ENCODE measurements at places on chromosomes 1 and 21.
A peak's percentile ranks its signal among the peaks of the same experiment; 100 is the strongest.

- DNase-seq = no peak
These were observed 498.1 kb downstream of the SIPA1L2 start for GRCh38 chr1:232131715-232132391.

DNA sequence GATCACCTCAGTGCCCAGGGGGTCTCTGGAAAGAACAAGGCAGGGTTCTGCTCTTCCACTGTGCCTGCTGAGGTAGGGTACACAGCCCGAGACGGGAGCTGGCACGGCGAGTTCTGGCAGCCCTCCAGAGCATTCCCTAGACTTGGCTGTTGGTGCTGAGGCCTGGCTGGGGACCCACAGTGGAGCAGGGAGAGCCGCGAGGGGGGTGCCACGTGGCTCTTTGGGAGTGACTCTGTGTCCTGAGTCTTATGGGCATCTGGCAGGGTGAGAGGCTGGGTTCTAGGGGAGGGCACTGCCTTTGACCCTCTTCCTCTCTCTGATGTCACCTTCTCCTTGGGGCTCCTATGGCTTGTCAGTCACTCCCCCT is 336.4 kb downstream of the CAMTA1 start:
- no peak for DNase-seq

- DNase-seq = no peak
These were observed 24.1 kb downstream of the GPR3 start for GRCh38 chr1:27416387-27417111.

- DNase-seq = no peak
These were observed 14.3 kb downstream of the QSOX1 start for GRCh38 chr1:180168786-180169639.

DNA sequence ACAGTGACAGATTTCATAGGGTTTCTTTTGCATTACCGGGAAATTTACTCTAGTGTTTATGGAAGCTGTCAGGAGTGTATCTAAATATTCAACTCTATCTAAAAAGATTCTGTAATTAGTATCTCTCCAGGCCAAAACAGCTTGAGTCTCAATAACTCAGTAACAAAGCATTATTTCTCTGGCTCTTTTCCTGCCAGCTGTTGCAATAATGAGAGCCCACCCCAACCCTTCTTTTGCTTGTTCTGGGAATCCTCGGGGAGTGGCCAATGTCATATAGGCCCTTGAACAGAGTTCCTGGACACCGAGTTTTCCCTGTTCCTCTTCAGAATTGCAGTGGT is 120.1 kb upstream of the SGIP1 start:
- DNase-seq = no peak

- no peak for DNase-seq
These were observed 265.3 kb downstream of the SPATA17 start for GRCh38 chr1:217896490-217896889.

DNA sequence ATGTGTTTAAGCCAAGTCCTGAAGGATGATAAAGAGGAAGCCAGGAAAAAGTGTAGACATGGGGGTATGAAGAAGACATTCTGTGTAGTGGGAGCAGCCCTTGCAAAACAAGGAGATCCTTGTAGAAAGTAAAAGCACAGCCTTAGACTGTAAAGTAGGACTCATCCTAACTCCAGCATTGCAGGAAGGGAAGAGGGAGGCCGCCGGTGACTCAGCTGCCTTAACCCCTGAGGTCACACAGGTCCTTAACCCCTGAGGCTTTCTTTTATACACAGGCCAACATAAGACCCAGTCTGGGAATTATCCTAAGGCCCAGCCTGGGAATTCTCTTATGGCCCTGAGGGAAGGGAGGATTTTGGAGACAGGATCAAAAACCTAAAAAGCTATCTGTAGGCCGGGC is 18.0 kb downstream of the PGM1 start:
- DNase-seq = no peak

- DNase-seq = no peak
These were observed 129.5 kb downstream of the TENT5C start for GRCh38 chr1:117735045-117735992.

- DNase-seq = no peak
These were observed 7.7 kb upstream of the LAMB3 start for GRCh38 chr1:209659909-209660308.

- DNase-seq = peak; percentile 32
These were observed at the start of gene LYST for GRCh38 chr1:235866205-235866912. TSS of gene LYST (minus strand) at chr1:235866906. CDS start at chr1:235830417, 36,489 bp downstream.

DNA sequence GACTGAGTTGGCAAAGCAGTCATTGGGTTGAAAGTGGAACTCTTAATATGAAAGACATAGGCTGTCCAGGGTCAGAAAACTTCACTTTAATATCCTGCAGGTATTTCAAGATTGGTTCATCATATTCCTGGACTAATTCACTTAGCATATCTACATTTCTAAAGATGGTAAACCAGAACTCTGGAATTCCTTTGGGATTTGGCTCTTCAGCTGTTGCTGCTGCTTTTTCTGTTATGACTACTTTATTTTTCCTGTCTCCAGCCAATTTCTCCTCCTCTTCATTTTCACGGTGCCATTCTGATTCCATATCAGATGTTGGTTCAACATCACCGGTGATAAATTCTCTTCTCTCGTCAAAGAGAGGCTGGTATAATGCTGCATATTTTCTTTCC is 37.4 kb downstream of the CD58 start:
- no peak for DNase-seq

DNA sequence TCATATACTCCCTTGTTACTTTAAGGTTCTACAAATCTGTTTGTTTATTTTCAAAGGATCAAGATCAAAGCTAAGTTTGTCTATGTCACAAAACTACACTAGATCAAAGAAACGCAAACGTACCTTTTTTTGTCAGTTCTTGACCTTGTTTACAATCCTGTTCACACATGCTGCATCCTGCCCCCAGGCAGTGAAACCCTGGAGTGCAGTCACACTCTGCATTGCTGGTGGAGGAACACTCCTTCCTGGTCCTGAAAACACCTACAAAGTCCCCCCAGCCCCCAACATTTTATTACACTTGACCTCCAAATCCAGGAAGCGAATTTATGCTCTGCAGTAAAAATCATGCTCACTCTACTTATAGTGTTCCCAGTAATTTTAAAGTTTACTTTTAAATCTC is 2.6 kb downstream of the TNFRSF9 start:
- DNase-seq = no peak

DNA sequence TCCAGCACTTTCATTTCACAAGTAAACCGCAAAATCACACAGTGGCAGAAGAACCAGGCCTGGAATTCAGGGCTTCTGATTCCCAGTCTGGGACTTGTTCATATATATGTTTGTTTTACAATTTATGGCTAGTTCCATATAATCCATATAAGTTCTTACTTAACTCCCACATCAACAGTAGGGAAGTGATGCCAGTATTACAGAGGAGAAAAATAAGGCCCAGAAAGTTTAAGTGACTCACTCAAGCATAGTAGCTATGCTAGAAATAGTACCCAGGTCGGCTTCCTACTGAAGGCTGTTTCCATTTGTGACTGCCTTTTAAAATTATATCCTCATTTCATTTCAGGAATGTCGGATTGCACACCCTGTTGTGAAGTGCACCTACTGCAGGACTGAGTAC is 1.4 kb downstream of the FAM76A start:
- no peak for DNase-seq

DNA sequence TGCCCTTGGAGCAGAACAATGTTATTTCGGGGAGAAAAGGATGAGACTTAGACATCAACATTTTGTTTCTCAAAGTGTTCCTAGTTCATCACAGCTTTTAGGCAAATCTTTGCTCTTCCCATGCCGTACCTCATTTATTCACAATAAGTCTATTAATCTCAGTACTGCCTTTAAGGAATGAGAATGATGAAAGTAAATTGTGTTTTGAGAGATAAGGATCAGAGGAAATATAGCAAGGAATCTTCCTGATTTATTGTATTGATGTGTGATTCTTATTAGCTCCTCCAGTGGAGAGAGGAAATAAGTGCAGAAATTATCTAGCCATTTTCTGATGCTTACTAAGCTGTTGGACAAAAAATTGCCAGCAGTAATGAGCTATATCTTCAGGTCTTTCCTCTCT is 2.0 kb downstream of the POLR3C start:
- DNase-seq = no peak

DNA sequence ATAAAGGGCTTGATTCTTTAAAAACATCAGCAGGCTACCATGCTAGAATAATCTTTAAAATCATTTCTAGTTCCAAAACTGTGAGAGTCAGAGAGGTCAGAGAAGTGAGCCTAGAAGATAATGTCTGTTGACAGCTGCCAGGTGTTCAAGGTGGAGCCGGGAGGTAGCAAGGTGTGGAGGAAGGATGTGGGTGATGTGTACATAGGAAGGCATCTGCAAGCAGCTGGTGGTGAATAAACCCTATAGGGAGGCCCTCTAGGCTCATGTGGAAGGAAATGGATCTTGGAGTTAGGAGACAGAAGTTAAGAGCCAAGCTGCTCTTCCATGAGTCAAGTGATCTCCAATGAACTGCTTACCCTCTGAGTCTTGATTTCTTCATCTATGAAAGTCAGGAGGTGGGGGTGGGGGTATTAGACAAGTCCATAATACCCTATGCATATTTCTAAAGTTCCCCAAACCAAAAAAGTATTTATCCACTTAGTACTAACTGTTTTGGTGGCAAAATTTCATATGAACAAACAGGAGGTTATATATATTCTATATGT is 266.3 kb downstream of the RHOU start:
- DNase-seq = no peak

- no peak for DNase-seq
These were observed 44.2 kb upstream of the LPGAT1 start for GRCh38 chr1:211874521-211875347.

DNA sequence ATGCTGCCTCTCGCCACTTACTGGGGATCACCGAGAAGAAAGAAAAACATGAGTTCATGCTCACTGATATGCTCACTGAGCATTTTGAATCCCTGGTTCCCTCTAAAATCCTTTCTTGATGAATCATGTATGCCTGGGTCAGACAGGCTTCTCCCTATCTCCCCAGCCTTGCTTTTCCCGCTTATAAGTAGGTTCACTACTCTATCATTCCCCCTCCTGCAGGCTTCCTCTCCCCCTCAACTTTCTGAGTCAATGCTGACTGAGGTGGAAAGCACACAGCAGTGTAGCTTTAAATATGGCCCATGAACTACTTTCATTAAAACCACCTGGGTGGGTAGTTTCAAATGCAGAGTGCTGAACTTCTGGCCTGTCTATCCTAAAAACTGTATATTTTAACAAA is 41.7 kb downstream of the FMO4 start:
- no peak for DNase-seq

DNA sequence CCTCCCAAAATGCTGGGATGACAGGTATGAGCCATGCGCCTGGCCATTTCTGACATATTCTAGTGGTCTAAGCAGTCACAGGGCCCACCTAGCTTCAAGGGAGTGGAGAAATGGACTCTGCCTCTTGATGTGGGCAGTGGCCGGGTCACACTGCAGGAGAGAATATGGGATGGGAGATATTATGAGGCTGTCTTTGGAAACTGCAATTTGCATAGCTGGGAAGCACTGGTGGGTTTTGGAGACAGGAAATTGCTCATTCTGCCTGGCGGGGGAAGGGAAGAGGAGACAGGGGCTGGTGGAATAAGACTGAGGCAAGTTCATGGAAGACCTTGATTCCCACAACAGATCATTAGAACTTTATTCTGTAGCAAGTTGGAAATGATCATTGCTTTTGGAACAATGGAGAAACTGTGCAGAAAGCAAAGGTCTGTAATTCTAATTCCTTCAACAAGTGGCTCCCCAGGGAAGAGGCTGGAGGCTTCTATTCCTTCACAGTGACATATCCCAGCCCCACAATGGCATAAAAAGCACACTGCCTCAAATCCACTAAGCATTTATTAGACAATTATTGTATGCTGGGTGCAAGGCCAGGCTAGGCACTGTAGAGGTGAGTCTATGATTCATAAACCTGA is 10.5 kb downstream of the NCMAP start:
- no peak for DNase-seq

DNA sequence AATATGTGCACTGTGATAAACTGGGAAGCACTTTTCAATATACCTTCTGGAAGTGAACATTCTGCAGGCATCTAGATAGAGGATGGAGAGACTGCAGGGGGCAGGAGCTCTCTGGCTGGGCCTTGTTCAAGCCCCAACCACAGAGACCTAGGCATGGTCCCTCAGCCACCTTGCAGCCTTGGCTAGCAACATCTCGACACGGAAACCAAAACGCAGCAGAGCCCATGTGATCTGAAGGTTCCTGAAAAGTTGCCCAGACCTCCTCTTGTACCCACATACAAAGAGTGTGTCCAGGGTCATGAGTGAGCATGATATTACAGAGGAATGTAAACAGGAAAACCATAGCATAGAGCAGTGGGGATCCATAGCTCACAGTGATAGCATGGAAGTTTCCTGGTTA is 33.1 kb upstream of the SAMD11 start:
- DNase-seq = no peak

- DNase-seq = no peak
These were observed 145.2 kb downstream of the NTMT2 start for GRCh38 chr1:170290991-170291390.

DNA sequence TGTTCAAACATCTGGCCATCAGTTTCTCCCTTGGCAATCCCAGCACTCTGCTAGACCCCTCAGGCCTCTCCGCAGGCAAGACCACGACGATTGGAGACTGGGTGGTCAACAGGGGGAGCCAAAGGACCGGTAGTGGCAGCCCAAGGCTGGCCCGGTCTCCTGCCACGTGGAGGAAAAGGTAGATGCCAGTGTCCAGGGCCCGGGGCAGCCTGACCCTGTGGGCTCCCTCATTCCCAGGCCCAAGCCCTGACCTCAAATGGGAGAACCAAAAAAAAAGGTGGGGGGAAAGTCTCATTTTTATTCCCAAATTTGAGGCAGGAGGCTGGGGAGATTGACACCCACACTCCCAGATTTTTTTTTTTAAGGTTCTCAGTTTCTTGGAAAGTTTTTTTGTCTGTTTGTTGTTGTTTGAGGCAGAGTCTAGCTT is 24.8 kb downstream of the S100A6 start:
- peak; percentile 70 for DNase-seq

- no peak for DNase-seq
These were observed 1135.9 kb downstream of the KCNT2 start for GRCh38 chr1:195472291-195472690.

DNA sequence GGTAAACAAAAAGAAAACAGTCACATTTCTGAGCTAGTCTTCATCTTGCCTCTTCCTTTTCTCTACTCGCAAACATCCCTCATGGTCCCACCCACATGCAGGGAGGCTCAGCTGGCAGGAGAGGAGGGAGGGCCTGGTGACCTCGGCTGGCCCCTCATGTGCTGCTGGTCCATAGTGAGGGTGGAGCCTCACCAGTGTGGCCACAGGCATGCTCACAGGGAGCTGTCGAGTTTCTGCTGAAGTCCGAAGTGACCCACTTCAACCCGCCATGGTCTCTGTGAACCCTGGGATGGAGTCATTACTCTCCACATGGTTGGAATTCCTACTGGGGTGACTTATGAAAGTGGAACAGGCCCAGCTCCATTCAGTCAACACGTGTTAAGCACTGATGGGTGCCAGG is 253.4 kb downstream of the RHOU start:
- no peak for DNase-seq

DNA sequence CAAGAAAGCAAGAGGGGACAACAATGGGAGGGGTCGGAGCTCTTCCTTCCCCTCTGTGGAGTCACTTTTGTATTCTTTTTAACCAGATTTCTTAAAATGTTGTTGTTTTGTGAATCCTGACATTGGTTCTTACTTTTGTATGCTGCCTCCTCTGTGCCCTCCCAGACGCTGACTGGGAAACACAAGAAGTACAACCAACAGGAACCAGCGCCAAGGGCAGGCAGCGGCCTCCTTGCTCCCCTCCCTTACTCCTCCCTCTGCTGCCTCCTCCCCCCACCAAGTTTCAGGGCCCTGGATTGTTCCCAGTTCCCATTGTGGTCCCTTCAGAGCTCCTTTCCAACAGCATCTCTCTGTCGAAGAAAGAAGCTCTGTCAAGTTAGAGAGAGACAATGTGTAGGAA is 111.1 kb downstream of the BRINP2 start:
- DNase-seq = no peak

GRCh38 chr1:177872308-177872900 is 97.5 kb downstream of the SEC16B start:
- DNase-seq = no peak
